ENCODE measurements at places on chromosomes 12 and 14.

- no peak for DNase-seq
These were observed 34.2 kb upstream of the KTN1 start for GRCh38 chr14:55545779-55546178.

GRCh38 chr14:51939755-51940301 lies 49.5 kb upstream of the RTRAF start:
- DNase-seq = no peak

DNA sequence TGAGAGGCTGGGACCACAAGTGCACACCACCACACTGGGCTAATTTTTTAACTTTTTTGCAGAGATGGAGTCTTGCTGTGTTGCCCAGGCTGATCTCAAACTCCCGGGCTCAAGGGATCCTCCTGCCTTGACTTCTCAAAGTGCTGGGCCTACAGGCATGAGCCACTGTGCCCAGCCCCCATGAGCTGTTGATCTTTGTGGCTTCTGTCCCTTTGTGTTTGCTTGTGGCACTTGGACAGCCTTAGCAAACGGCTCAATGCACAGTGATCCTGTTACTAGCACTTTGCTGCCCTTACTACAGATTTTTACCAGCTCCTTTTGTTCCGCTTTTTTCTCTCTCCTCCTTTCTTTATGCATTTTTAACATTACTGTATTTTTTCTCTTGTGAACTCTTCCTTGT lies 25.3 kb upstream of the EVL start:
- DNase-seq = no peak

DNA sequence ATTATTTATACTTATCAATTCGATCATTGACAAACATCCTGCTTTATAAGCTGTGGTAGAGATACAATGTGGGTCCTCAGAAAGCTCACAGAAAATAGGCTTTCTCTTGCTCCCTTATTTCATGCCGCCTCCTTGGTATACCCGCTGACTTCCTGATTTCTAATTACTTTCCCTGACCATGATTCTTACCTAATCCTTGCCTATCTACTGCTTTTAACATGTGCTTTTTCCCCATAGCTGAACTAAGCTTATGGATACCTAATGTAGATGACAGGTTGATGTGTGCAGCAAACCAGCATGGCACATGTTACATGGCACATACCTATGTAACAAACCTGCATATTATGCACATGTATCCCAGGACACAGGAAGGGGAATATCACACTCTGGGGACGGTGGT lies 65.1 kb downstream of the ITPR2 start:
- no peak for DNase-seq

- DNase-seq = peak; percentile 93
These were observed 99.6 kb downstream of the SLC38A6 start for GRCh38 chr14:61080591-61081010.

- no peak for DNase-seq
These were observed 17.4 kb downstream of the PYGL start for GRCh38 chr14:50926851-50927386.

- no peak for DNase-seq
These were observed 359.7 kb downstream of the AACS start for GRCh38 chr12:125424909-125425308.

- DNase-seq = no peak
These were observed 619.8 kb upstream of the TBX3 start for GRCh38 chr12:115303723-115304309.

DNA sequence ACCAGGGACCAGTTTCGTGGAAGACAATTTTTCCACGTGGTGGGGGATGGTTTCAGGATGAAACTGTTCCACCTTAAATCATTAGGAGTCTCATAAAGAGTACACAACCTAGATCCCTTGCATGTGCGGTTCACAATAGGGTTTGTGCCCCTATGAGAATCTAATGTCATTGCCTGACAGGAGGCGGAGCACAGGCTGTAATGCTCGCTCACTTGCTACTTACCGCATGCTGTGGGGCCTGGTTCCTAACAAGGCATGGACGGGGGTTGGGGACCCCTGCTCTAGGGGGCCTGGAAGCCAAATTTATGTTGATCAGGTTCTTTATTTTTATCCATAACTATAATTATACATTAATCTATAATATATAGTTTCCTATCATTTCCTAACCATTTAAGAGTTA lies 315.3 kb downstream of the MED13L start:
- no peak for DNase-seq

DNA sequence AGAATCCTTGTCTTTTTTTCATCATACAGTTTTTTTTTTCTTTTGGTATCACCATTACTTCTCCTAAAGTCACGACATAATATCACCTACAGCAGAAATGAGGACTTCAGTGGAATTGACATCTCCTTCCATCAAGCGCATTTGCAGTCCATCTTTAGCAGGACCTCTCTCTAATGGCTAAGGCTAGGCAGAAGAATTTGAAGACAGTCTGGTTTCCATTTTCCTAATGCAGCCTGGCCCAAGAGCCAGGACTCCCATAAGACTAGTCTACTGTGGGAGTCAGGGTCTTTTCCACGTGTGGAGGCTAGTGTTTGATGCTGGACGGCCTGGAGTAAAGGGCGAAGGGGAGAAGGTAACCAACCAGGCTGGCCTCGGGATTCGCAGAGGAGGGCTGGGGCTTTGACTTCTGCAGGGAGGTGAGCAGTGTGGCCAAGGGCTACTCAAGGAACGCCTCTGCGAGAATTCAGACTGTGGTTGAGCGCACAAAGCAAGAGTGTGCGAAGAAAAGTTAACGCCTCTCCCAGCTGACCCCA lies 769 bp upstream of the ZNF740 start:
- no peak for DNase-seq

DNA sequence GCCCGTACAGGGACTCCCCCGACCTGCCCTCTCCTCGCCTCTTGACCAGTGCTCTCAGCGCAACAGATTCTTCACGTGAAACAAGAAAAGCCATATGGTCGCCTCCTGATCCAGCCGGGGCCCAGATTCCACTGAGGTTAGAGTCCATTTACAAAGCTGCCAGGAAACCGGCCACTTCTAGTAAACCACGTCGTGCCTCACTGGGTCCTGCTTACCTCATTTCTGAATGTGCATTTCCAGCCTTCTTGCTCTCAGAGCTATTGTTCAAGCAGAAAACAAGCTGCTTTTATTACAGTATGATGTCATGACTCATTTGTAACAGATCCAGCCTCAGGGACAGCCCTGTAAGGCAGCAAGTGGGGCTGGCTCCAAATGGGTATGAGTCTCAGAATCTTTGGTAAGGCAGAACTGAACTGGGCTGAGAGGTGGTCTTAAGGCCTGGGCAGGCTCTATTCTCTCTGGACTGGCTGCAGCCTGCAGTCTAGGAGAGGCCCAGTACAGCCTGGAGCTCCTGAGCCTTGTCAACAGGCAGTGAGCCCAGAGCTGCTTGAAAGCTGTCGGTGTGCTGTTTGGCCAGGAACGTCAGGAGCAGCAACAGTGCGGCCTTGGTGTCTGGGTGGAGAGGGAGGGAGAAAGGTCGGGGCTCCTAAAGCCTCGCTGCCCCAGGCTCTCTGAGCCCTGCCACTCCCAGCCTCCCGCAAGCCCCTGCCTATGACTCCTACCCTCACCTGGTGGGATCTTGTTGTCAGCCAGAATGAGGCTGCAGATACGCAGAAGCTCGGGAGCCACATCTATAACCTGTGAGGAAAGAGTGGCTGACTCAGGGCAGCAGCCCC lies 8.3 kb downstream of the REC8 start:
- peak; percentile 79 for DNase-seq

GRCh38 chr12:130447655-130447965 lies 109.9 kb downstream of the PIWIL1 start:
- no peak for DNase-seq

DNA sequence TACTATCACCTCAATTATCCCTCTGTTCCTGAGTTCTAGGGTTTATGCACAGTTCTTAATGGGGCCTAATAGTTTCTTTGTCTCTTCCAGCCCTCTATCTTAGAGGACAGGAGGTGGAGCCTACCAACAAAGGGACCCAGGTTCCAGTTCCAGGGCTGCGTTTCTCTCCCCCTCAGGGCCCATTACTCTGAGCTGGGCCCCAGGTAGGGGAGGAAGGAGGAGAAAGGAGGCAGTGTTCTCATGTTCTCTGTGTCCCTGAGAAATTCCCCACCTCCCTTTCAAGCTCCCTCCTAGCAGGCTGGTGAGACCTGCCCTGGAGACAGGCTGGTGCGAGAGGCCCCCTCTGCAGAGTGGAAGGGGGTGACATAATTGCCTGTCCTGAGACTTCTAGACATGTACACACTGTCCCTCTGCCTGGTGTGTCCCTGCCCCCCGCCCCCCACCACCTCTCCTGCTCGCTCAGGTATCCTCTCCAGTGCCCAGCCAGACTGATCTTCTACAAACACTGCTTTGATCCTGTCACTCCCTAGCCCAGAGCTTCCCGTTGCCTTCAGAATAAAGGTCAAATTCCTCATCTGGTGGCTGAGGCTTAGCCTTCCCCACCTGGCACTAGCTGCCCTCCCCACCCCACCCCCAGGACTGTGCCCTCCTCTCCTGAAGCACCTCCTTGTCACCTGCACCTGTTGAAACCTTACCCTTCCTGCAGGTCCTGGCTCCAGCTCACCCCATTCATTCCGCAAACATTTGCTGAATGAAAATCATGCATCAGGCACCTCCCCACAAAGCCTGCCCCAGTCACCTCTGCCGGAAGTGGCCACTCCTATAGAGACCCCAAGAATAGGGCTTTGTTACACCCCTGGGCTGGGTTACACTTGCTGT lies 21.1 kb upstream of the KRT8 start:
- no peak for DNase-seq

- no peak for DNase-seq
These were observed 45.6 kb upstream of the CRY1 start for GRCh38 chr12:107138990-107139389.

DNA sequence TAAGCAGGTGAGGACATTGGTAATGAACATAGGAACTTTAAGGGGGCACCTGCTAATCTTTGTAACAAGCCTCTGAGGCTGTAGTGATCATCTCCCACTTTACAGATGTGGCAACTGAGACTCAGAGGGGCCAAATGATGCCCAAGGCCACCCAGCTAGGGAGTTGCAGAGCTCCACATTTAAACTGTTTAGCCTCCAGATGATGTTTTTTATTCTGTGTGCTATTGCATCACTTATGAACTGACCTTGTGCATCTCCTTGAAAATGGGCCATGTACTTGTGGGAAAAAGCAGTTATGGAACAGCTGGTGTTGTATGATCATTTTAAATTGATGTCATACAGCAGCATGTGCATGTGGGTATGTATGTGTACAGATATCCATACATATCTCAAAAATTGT lies 41.4 kb downstream of the TPCN1 start:
- peak; percentile 8 for DNase-seq

- DNase-seq = no peak
These were observed 202.9 kb upstream of the ATXN7L3B start for GRCh38 chr12:74334780-74335179.

GRCh38 chr14:54501480-54501879 lies 8.2 kb upstream of the CGRRF1 start:
- DNase-seq = no peak

DNA sequence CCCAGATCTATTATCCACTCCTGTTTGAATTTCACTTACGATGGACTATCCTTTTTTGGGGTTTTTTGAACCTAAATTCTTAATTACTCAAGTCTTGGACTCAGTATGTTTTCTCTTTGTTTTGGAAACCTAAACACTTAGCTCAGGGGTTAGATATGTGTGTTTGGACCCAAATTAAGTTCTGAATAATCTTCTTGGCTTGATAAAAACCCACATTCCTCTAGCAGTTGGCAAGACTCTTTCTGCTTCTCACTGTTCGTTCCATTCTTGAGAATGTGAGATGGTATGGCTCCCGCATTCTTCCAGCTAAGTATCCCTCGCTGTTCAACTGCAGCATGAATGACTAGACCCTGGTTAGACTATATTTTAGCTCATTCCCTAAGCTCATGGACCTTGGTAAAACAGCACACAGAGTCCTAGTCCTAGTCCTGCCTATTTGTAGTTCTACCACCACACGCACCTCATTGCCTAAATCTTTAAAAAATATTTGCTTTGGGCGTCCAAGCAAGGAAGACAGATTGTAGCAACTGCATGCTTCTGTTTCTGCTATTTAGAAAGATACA lies 860.0 kb downstream of the RPS29 start:
- DNase-seq = no peak

GRCh38 chr12:62438098-62438692 lies 28.4 kb upstream of the MON2 start:
- DNase-seq = peak; percentile 5

DNA sequence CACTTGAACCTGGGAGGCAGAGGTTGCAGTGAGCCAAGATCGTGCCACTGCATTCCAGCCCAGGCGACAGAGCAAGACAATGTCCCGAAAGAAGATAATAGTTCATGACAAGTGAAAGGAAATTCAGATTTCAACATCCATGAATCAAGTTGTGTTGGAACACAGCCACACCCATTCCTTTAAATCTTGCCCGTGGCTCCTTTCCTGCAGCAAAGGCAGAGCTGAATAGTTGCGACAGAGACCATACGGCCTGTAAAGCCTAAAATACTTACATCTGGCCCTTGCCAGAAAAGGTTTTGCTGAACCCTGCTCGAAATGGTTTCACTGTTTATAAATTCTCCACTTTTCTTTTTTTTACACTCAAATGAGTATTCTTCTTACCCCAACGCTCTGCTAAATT lies 17.7 kb upstream of the ITPK1 start:
- peak; percentile 62 for DNase-seq

- no peak for DNase-seq
These were observed 80.4 kb upstream of the RAP1B start for GRCh38 chr12:68530299-68530698.

DNA sequence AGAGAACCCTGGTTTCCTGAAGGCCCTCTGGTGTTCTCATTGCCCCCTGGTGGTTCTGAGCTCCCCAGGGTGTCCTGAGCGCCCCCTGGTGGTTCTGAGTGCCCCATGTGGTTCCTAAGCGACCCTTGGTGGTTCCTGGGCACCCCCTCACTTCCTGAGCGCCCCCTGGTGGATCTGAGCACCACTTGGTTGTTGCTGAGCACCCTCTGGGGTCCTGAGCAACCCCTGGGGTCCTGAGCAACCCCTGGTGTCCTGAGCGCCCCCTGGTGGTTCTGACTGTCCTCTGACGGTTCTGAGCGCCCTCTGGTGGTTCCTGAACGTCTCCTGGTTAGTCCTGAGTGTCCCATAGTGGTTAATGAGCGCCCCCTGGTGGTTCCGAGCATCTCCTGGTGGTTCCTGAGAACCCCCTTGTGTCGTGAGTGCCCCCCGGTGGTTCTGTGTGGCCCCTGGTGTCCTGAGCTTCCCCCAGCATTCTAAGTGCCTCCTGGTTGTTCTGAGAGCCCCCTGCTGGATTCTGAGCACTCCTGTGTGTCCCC lies 568.3 kb downstream of the TMEM121 start:
- DNase-seq = no peak

DNA sequence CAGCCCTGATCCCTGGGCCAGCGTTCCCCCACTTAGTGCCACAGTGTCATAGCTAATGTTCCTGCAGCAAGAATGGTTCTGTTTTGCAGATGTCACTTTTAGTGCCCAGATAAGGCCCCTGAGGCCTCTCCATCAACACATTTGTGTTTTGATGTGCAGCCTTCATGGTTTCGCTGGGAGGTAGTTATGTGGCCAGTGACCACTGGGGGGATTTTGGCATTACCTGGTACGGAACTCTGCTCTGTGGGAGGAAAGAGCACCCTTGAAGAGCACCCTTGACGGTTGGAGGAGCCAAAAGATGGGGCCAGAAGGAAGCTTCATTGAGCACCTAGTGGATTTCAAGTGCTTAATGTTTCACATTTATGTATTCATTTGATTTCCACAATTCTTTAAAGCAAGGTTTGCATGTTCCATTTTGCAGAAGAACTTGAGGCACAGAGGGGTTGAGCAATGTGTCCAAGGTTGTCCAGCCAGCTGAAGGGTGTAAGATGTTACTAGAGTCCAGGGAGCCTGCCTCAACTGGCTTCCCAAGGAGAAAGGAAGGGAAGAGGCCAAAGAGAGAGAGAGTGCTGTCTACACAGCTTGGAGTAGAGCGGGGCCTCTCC lies 13.0 kb downstream of the SERPINA11 start:
- no peak for DNase-seq

GRCh38 chr12:56080556-56081138 lies 682 bp downstream of the ERBB3 start:
- no peak for DNase-seq

Measured in AG09309 (cell line).